G401 (cell line): ENCODE measurements at places on chromosomes 5 and 9.

DNA sequence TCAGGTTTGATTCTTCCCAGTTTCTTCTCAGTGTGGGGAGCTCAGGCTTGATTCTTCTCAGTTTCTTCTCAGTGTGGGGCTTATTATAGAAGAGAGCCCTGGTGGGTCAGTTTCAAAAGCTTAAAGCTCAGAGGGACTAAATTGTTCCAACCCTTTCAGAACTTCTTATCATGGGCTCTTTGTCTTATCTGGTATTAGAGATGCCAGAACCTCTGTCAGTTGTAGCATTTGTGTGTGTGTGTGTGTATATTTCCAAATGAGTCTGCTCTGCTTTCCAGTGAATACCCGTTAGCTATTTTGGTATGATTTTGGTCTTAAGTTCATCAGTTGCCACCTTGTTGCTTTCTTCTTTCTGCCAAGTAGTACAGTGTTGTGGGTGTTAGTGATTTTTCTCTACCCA is 21.8 kb downstream of the TMEM38B start:
- no peak for DNase-seq

- no peak for DNase-seq
Observed at GRCh38 chr9:70255486-70255885, 3.3 kb upstream of the SMC5 start.

DNA sequence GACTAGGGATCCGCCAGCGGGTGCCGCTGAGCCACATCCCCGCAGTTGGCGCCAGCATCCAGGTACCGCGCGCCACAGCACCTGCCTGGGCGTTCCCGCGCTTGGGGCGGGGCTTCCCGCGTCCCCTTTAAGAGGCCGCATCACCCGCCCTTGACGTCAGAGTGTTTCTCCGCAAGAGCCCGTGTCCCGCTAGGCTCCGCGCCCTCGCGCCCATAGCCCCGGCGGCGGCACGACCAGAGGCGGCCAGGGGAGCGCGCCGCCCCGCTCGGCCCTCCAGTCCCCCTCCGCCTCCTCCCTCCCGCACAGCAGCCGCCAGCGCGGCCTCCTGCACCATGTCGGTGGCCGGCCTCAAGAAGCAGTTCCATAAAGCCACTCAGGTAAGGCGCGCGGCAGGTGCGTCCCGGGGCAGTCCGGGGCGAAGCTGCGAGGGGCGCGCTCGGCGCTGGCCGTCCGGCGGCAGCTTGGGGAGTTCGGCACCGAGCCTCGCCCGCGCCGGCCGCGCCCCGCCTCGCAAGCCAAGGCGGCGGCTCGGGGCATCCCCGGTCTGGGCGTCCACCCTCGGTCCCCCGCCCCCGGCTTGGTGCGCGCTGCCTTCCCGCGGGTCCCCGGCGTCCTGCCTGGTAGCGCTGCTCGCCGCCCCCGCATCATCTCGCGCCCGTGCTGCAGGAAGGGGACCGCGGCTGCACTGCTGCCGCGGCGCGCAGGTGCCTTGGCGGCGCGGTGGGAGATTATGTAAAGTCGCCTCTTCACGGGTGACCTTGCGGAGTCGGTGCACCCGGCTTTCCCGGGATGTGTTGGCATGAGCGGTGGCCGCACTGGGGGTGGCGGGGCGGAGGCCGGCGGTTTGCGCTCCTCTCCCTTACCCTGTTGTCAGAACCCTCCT is at the start of gene SH3GL2:
TSS of gene SH3GL2 (plus strand) at position 156 of the 883 bp plus-strand sequence.
- peak; percentile 89 for DNase-seq

DNA sequence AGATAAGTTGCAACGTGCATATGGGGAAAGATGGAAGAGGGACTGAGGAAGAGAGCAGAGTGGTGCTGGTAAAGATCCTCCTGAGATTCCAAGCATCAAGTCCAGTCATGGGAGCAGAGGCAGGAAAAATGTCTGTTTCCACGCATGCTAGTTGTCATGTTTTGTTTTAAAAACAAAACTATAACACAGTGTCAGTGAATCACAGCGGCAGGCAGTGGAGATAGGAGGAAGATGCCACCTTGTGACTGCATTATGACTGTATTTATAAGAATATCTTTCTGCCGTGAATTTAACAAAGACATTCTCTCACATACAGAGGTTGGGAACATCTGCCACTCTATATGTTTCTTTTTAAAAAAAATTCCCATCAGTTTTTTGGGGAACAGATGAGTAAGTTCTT is 3.7 kb upstream of the SVEP1 start:
- peak; percentile 59 for DNase-seq

- DNase-seq = no peak
Observed at GRCh38 chr9:137234758-137235423, 4.2 kb downstream of the SLC34A3 start.

GRCh38 chr5:53041071-53041692 is 52.0 kb downstream of the ITGA2 start:
- DNase-seq = no peak

- no peak for DNase-seq
Observed at GRCh38 chr5:96648023-96648422, 14.2 kb upstream of the CAST start.

DNA sequence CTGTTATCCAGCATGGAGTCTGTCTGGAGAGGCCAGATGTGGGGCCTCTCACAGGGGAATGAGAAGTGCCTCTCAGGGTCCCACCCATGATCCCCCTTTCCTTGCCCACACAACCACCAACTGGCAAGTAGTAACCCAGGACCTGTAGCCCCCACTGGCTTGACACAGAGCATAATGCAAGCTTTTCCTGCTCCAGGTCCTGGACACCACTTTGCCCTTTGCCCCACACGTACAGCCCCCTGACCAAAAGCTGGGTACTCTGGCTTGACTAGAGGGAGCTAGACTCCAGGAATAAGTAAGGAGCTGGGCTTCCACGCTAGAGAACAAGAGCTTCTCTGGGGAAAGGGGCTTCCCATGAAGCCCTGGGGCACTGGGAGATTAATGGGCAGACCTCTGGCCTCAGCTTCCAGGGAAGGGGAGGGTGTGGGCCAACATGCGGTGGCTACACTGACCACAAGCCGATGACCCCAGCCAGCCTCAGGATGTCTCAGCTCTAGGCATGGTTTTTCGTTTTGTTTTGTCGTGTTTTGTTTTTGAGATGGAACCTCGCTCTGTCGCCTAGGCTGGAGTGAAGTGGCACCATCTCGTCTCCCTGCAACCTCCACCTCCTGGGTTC is 109.5 kb downstream of the C9orf50 start:
- no peak for DNase-seq

DNA sequence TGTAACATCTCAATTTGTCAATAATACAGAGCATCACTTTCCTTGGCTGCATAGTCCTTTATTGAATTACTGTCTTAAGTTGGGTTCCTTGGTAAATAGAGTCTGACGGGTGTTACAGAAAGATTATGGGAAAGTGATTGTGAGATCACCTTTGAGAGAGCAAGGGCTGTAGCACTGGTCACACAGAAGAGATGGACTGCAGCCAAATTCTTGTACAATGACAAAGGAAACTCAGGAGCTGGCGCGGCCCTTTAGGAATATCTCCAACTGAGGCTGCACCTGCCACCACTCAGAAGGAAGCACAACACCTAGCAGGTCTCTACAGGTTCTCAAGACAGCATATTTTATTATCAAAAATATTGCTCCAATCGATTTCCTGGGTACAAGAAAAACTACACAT is 350.0 kb upstream of the ISL1 start:
- peak; percentile 68 for DNase-seq

DNA sequence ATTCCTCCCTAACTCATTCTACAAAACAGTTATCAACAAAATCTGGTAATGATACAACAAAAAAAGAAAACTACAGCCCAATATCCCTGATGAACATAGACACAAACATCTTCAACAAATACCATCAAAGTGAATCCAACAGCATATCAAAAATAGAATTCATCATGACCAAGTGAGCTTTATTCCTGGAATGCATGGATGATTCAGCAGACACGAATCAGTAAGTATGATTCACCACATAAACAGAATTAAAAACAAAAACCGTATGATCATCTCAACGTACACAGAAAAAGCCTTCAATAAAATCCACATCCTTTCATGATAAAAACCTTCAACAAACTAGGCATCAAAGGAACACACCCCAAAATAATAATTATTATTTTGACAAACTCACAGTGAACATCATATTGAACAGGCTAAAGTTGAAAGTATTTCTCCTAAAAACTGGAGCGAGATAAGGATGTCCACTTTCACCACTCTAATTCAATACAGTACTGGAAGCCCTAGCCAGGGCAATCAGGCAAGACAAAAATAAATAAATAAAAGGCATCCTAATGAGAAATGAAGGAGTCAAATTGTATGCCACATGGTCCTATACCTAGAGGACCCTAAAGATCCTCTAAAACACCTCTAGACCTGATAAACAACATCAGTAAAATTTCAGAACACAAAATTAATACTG is 305.1 kb upstream of the RGMB start:
- DNase-seq = no peak

GRCh38 chr5:10474521-10475075 is 32.9 kb downstream of the ROPN1L start:
- no peak for DNase-seq

GRCh38 chr5:7871653-7872052 is 2.7 kb downstream of the MTRR start:
- no peak for DNase-seq

- DNase-seq = no peak
Observed at GRCh38 chr5:84861306-84861705, 476.6 kb upstream of the EDIL3 start.

DNA sequence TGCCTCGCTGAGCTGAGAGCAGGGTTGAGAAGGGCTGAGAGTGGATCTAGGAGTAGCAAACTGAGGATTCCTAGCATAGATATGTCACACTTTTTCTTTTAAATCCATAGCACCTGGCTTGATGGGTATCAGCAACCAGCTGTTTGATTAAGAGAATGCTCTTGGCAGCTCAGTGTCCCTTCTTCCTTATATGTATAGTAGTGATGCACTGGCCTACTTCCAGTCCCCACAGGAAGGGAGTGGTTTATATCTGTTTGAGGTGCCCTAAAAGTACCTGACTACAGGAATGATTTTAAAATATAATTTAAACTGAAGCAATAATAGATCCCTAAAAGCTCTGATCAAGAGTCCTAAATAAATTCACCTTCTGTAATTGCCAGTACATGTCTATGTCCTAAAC is 546.8 kb upstream of the ZNF608 start:
- DNase-seq = no peak

DNA sequence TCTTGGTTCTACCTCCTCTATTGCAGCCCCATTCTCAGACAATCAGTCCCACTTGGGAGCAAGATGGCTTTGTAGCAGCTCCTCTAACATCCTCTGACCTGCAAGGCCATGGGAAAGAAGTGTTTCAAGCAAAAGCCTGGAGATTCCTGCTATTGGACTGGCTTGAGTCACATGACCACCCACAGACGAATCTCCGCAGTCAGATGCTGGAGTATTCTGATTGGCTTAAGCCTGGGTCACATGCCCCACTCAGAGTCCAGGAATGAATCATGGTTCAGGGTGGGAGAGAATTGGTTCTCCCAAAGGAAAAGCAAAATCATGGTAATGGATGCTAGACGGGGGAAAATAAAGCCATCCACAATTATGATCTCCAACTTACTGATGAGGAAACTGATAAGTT is 22.6 kb upstream of the LMX1B start:
- DNase-seq = peak; percentile 20

GRCh38 chr9:69078581-69078980 is 43.0 kb downstream of the FXN start:
- peak; percentile 8 for DNase-seq

- no peak for DNase-seq
Observed at GRCh38 chr5:108561416-108562204, 179.7 kb upstream of the FBXL17 start.

- no peak for DNase-seq
Observed at GRCh38 chr5:149930749-149931574, 13.6 kb downstream of the PDE6A start.

DNA sequence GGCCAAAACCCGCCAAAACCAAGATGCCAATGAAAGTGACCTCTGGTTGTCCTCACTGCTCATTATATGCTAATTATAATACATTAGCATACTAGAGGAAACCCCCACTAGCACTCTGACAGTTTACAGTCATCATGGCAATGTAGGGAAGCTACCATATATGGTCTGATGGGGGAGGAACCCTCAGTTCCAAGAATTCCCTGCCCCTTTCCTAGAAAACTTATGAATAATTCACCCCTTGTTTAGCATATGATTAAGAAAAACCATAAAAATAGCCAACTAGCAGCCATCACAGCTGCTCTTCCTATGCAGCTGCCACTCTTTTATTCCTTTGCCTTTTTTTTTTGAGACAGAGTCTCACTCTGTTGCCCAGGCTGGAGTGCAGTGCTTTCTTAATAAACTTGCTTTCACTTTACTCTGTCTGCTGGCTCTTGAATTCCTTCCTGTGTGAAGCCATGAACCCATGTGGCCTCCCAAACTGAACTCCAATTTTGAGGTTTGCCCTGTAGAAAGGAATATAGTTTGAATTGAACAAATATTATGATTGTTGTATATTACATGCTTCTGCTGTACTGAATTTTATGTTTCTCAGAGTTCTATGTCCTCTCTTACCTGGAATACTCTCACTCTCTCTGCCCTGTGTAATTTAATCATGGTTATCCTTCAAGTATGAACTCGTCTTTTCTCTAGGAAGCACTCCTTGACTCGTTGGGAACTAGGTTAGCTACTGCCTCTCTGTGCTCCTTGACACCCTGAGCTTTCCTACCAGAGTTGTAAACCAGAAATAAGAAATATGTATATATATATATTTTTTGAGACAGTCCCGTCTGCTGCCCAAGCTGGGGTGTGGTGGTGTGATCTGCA is 59.8 kb downstream of the KIAA1958 start:
- DNase-seq = no peak

GRCh38 chr5:157045601-157046000 is 13.3 kb downstream of the HAVCR1 start:
- peak; percentile 87 for DNase-seq

DNA sequence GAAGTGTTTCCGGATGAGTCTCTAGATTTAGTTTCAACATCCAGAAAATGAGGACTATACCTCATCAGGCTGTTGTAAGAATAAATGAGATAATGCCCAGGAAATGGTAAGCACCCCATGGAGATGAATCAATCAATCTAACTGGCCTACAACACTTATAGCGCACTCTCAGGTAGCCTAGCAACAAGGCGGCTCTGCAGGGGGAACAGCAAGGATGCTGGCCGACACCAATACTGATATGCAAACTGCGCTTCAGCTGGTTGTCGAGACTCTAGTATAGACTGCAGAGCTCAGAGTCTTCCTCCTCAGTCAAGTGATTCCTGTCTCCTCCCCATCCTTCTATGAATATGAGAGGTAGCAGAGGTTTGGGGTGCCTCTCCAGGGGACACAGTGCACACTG is 218.8 kb upstream of the WWC1 start:
- no peak for DNase-seq
